NCI-H1105 treated with DMSO at 0.1 percent for 48 hours (cell line): ENCODE measurements at places on chromosomes 12 and 14.

- DNase-seq: peak; percentile 41
Observed at GRCh38 chr12:121443193-121443870, 43.4 kb downstream of the RNF34 start.

GRCh38 chr12:104108755-104109445, 29.1 kb downstream of the NFYB start:
- DNase-seq: peak; percentile 84

DNA sequence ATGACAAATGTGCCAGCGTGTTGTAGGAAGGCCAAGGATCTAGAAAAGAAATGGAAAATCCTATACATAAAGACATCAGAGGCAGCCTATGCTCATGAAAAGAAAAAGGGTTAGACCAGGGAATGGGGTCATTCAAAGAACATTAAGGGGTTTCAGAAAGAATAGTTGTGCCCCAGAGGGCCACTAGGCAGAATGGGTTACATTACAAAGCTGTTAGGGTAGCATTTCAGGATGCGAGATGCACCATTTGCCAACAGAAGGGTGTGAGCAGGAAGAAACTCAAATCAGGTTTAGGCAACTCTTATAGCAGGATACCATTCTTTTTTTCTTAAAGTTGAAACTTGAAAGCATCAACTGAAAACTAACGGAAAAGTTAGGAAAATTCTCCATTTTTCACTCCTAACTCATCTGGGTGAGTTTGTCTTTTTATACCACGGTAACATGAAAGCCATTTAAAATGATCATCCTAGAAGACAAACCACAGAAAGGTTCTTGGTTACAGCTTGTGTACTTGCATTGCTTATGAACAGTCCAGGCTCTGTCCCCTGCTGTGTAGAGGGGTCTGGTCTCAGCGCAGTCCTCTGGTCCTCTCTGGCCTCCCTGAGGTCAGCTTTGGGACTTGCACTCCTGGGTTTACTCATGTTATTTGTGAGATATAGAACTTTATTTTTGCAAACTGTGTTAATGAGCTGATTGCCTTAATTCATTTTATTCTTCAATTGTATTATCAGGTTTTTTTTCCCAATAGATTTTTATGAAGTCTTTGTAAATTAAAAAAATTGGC, 209.1 kb downstream of the DACT1 start:
- DNase-seq: no peak

DNA sequence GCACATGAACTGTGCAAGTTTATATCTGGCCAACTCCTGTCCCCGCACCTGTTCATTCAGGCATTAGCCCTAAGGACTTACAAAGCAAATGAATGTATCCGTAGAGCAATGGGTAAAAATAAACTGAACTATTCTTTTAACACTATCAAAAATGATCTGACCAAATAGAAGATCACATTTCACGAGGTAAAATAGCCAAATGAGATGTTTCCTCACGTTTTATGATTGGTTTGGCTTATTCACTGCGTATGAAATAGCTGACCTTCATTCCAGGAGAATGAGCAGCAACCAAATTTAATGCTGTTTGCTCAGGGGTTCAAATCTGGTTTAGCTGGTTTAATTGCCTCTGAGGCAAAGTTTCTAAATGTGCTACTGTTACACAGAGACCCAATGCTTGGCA, 216.0 kb upstream of the EEA1 start:
- DNase-seq: no peak

GRCh38 chr14:31945074-31945613, 132.0 kb upstream of the ARHGAP5 start:
- DNase-seq: no peak

DNA sequence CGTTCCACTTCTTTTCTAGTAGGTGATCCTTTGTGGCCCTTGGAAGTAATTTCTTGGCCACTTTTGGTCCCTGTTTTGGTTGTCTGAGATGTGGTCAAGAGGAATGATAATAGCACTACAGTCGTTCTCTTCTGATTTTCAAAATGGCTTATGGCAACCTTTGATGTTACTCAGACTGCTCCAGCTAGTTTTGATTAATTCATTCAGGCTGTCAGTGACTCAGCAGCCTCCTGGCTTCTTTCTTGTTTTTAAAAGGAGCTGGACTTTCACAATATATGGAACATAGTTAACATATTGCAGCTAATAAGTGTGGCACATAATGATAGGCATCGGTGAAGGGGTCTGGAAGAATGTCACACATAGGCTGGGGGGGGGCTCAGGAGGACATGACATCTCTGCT, 47.3 kb downstream of the WDR20 start:
- DNase-seq: no peak

- no peak for DNase-seq
Observed at GRCh38 chr12:53399896-53400295, 19.9 kb downstream of the SP1 start.

- no peak for DNase-seq
Observed at GRCh38 chr12:131025939-131026702, 72.4 kb downstream of the ADGRD1 start.

DNA sequence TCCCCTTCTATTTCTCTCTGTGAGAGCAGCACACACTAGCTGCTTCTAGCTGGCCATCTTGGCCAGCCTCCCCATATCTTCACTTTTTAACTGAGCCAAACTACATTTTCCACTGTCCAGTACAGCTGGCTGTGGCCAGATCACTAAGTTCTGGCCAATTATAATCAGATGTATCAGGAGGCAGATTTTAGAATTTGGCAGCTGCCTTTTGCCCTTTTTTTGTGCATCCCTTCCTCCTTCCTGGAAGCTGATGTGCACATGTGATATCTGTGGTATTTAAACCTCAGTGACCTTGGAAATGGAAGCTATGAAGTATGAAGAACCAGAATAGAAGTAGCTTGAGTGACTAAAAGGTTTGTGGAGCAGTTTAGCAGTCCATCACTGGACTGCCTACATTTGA, 49.8 kb upstream of the ANO6 start:
- DNase-seq: no peak

GRCh38 chr14:54901380-54902142, 1.1 kb downstream of the GCH1 start:
- DNase-seq: no peak

- peak; percentile 84 for DNase-seq
Observed at GRCh38 chr12:75852143-75852542, 179.4 kb downstream of the PHLDA1 start.

- DNase-seq: peak; percentile 8
Observed at GRCh38 chr14:22163051-22163450, 426.0 kb downstream of the DAD1 start.

DNA sequence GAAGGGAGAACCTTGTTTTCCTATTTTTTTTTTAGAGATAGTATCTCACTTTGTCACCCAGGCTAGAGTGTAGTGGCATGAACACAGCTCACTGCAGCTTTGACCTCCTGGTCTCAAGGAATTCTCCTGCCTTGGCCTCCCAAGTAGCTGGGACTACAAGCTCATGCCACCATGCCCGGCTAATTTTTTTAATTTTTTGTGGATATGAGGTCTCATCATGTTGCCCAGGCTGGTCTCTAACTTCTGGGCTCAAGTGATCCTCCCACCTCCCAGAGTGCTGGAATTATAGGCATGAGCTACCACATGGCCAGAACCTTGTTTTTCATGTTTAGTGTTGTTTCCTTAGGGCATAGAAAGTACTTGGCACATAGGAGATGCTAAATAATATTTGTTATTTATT, 13.5 kb downstream of the MANSC1 start:
- no peak for DNase-seq

DNA sequence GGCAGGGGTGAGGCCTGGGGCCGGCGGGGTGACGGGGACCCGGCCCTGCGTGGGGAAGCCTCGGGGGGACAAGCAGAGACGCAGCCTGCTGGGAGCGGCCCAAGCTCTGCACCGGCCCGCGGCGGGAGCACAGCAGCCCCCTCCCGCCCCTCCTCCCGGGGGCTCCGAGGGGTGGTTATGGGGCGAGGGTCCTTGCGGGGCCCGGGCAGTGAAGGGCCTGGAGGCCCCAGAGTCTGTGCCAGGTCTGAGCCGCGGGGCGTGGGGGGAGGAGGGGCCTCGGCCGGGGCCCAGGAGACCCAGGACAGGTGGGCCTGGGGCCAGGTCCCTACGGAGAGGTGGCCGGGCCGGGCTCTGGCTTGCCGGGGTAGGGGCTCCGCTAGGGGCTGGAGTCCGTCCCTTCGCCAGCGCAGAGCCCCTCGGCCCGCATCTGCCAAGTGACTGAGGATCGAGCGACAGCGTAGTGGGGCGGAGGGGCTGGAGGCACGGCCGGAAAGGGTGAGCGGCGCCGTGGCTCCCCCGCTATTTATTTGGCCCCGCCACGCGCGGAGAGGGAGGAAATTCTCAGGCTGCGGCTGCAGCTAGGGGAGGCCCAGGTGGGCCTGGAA, 495 bp downstream of the TMEM121 start:
- no peak for DNase-seq

DNA sequence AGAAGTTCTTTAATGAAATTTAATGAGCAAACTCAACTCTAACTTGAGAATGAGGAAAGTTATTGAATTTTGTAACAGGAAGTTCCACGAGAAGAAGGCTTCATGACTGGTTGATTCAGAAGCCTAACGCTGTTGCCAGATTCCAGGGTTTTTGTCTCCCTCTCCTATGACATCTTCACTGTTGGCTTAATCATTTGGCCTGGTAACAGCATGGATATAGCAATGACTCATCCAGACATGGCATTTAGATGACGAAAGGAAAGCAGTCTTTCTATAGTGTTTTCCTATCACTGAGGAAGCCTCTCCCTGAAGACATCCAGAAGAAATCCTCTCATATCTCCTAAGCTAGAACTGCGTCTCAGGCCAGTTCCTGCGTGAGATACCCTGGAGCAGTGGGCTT, 9.4 kb upstream of the KCNA1 start:
- DNase-seq: no peak

DNA sequence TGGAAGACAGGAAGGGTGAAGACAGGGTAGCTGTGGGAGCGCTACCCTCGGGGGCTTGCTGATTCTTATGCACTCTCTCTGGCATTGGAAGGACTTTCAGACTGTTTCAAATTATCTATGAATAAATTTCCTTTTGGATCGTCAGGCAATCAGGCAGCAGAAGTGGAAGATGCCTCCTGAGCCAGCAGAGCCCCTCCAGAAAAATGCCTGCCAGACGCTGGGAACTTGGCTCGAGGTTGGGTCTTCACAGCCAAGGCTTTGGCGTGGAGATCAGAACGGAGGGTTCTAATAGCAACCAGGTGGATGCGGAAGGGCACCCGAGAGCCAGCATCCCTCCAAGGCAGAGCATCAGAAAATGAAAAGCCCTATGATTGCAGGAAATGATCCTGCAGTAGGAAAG, 119.2 kb upstream of the RFLNA start:
- DNase-seq: peak; percentile 30

DNA sequence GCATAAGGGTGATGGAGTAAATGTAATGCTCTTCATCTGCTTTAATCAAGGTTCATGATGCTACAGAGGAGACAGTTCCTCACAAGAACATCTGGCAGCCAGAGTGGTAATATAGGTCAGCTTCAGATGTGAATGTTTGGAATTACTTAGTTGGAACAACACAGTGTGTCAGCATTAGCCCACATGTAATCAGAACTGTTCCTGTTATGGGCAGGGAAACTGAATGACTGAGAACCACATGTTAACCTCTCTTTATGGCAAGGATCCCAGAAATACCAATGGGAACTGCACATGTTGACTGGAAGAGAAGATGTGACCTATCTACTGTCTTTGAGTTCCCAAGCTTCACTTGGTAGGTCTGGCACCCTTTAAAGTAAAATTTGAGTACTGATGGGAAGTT, 390.1 kb upstream of the PDE3A start:
- DNase-seq: no peak

- DNase-seq: no peak
Observed at GRCh38 chr12:49979791-49980190, 7.0 kb downstream of the AQP6 start.

DNA sequence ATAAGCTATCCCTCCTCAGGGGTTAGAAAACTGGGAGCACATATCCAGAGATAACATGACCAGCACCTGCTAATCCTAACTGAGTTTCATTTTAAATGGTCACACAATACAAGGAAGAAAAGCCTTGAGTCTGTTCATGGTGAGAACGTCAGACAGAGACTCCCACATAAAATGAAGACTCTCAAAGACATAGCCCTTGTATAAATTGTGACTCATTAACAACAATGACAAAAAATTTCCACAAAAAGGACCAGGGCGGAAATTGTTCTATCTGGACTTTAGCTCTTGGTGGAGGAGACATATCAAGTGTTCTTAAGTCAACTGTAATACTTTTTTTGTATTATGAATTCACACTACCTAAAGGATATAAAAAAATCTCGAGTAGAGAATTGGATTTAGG, 313.7 kb upstream of the DCN start:
- DNase-seq: no peak

DNA sequence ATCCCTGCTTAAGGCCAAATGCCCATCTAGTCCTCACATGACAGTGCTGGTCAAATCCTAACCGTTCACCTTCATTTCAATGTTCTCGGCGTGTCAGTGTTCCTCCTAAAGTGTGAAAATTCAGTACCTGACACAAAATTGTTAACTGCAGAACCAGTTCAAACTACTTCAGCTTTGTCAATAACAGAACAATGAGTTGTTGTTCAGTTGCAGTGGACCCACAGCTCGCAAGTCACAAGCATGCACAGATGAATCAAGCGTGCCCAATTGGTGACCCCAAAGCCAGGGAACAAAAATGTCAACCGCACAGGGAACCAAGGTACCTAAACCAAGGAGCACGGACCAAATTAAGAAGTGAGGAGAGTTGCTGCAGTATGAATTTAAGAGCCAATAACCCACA, 23.2 kb downstream of the NRDE2 start:
- no peak for DNase-seq

- no peak for DNase-seq
Observed at GRCh38 chr14:93281937-93282336, 50.9 kb downstream of the BTBD7 start.

GRCh38 chr14:42143114-42143513, 536.4 kb downstream of the LRFN5 start:
- no peak for DNase-seq

DNA sequence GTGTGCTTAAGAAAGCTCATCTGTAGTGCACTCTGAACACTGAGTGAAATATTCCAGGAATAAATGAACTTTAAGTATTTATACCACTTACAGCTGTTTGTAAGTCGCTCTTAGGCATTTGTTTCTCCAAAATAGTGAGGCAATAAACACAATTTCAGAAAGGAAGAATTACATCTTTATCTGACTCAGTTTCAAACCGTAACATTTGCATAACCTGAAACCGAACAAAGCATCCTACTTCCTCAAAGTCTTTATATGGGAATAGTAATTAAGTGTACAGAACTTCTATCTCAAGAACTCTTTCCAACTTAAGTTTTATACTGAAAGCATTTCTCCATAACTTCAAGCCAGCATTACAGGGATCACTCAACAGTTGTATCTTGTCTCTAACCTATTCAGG, 58.4 kb downstream of the SOX5 start:
- DNase-seq: no peak

- peak; percentile 52 for DNase-seq
Observed at GRCh38 chr14:29521526-29522137, 406.0 kb downstream of the PRKD1 start.

DNA sequence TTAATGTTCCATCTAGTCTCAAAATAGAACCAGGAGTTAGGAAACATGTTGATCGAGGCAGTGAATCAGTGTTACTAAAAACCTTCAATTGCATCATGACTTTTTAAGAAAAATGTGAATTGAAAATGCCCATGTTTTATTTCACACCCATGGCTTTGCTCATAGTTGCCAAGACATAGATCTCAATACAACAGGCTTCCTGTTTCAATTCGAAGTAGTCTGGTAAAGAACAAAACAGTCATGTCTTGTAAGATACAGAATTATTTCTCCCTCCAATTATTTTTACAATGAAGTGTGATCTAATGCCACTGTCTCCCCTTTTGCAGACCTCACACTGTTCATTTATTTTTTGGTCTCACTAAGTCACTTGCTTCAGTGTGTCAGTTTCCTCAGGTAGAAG, 44.6 kb upstream of the FAR2 start:
- DNase-seq: no peak

GRCh38 chr14:69580009-69580577, 5.4 kb upstream of the CCDC177 start:
- peak; percentile 8 for DNase-seq
